ENCODE measurements at places on chromosomes 7 and 10.

DNA sequence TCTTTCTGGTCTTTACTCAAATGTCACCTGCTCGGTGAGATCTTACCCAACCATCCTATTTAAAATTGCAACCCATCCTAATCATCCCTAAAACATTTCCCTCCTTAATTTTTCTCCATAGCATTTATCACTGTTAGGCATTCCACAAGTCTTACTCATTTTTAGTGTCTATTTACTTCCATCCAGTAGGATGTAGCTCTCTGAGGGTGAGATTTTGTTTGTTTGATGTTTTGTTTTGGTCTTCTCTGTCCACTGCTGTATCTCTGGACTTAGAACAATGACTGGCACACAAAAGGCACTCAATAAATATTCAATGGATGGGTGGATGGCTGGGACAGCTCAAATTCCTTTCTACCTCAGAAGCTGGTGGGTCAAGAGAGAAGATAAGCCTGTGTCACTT is 15.8 kb upstream of the DUSP5 start:
- no peak for DNase-seq

- DNase-seq, result no peak
These were observed 149.2 kb downstream of the PTEN start for GRCh38 chr10:88012641-88013040.

DNA sequence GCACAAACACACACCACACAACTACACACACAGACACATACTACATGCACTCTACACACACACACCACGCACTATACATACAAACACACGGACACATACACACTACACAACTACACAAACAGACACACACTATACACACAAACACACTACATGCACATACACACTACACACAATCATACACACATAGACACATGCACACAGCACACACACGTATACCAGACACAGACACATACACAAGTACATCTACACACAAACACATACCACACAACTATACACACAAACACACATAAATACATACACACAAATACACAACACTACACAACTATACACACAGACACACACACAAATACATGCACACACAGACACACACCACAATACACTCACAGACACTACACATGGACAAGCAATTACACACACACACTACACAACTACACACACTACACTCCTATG is 4.6 kb downstream of the GPR15LG start:
- DNase-seq, result no peak

DNA sequence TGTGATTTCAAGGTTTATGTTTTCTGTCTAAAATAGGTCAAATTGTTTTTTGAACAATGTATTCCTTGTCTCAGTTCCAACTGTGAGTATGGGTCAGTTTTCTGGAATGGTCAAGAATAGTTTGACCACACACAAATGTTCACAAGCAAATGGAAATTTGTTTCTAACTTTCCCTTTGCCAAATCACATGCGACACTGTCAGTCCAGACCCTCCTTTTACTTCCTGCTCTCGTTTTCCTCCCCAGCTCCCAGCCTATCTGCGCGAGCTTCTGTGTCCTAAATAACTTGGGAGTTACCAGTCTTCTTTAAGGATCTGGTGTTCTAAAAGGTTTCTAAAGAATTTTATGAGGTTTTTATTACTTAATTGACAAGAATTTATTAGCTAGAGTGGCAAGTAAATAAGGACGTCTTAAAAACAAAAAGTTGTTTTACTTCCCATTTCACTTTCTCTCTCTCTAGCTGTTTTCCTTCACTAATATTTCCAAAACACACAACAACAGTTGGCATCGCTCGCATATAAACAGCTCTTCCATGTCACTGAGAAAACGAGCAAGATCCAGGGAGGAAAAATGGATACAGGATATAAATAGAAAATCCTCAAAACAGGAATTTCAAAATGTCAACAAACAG is 266.1 kb upstream of the KLF6 start:
- DNase-seq, result no peak

- no peak for DNase-seq
These were observed 15.9 kb downstream of the YKT6 start for GRCh38 chr7:44216521-44217222.

- no peak for DNase-seq
These were observed 56.6 kb upstream of the BET1 start for GRCh38 chr7:94060752-94061151.

- DNase-seq, result no peak
These were observed 51.5 kb downstream of the VAX1 start for GRCh38 chr10:117086546-117086945.

- DNase-seq, result no peak
These were observed 10.4 kb downstream of the CUL2 start for GRCh38 chr10:35079763-35080162.

DNA sequence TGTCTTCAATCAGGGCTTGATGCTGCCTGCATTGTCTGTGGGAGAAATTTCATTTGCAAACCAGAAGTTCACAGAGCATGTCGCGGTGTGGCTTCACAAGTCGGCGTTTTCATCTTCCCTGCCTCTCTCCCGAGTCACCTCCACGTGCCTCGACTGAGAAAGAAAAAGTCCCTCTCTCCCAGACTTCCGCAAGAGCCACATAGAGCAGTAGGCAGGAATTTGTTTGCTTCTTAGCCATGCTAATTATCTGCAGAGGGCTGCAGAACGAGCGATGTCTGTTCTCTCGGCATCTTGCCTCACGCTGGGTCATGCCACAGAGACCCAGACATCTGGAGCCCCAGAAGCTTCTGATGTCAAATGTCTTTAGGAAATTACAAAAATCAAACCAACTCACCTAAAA is 272.2 kb downstream of the TCF7L2 start:
- no peak for DNase-seq

DNA sequence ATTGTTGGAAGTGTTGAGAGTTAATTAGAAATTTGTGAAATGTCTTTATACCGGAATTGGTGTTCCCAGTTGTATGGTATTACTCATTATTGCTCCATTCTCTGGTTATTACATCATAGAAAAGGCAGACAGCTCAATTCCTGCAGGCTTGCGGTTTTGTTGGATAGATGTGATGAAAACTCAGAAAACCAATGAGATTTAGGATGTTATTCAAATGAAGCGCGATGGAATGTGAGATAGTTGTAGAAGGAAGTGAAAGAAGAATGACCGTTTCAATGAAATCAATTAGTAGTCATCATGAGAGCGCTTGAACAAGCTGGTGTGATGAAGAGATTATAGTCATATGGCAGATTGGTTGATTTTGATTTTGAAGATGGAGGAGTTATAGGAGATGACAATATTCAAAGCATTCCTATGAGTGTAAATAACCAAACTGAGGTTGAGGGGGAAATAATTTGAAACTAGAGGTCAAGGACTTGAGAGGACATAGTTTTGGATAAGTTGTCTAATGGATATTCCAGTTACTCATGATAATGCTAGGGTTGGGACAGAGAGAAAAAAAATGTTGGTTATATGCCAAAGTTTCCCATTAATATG is 991.5 kb downstream of the NRG3 start:
- DNase-seq, result no peak

DNA sequence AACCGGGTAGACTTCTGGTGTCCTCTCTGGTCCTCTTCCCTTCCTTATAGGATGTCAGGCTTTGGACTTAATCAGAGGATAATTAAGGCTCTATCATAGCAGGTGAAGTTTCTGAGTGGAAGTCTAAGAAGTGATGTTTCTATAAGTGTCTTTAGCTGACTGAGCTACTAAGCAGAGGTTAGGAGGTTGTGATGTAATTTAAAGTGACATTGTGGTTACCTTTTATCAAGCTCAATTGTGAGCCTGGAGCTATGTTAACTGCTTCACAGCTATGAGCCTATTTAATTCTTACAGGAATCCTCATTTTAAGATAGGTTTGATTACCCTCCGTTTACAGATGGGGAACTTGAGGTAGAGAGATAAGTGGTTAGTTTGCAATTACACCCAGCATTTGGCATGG is 365.1 kb downstream of the AUTS2 start:
- DNase-seq, result no peak

- DNase-seq, result no peak
These were observed 5.7 kb upstream of the AP5Z1 start for GRCh38 chr7:4769761-4770160.

- no peak for DNase-seq
These were observed 35.0 kb downstream of the WBP1L start for GRCh38 chr10:102778781-102779180.
